Activated naive CD4-positive, alpha-beta T cell treated with anti-CD3 and anti-CD28 coated beads, Interleukin-2, amount 50 U/mL, for 16 hours (primary cell): ENCODE measurements at places on chromosomes 6 and 20.

DNA sequence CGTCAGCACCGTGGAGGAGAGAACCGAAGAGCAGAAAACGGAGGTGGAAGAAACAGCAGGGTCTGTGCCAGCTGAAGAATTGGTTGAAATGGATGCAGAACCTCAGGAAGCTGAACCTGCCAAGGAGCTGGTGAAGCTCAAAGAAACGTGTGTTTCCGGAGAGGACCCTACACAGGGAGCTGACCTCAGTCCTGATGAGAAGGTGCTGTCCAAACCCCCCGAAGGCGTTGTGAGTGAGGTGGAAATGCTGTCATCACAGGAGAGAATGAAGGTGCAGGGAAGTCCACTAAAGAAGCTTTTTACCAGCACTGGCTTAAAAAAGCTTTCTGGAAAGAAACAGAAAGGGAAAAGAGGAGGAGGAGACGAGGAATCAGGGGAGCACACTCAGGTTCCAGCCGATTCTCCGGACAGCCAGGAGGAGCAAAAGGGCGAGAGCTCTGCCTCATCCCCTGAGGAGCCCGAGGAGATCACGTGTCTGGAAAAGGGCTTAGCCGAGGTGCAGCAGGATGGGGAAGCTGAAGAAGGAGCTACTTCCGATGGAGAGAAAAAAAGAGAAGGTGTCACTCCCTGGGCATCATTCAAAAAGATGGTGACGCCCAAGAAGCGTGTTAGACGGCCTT lies 41.6 kb downstream of the ZBTB2 start:
- DNase-seq: no peak

- DNase-seq: no peak
Measured at GRCh38 chr6:169960886-169961611, 209.6 kb downstream of the ERMARD start.

DNA sequence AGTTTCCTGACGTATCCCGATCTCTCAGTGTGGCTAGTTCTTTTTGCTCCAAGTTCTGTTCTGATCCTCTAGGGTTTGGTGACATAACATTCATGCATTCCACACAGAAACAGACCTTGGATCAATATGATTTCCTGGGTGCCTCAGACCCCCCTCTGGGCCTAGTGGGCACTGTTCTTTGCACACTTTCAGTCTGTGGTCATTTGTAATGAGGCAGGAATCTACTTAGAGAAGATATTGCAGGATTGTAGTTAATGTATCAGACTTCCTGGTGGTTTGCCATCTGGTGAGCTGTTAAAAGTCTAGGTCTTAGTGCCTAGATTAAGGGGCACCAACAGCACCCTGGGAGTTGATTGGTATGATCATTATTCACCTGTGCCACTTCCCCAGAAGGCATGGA lies 7.5 kb downstream of the BEND6 start:
- DNase-seq: no peak

DNA sequence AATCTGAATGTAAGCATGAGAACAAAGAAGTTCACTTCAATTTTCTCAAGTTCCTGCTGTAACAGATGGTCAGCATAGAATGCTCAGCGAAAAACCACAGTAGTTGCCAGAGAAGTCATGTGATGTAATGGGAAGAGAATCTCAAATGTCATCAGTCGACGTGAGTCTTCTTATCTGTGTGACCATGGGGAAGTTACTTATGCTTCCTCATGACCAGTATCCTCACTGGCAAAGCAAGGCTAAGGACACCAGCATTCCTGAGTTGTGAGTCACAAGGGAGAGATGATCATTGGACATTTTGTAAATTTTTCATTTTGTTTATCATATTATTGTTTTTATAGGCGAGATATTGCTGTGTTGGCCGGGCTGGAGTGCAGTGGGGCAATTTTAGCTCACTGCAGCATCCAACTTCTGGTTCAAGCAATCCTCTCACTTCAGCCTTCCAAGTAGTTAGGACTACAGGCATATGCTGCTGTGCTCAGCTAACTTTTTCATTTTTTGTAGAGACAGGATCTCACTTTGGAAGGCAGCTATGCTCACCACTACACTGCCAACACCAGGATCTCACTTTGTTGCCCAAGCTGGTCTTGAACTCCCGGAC lies 21.9 kb downstream of the SGK1 start:
- no peak for DNase-seq

- no peak for DNase-seq
Measured at GRCh38 chr6:91566467-91566866, 979.6 kb upstream of the MAP3K7 start.

DNA sequence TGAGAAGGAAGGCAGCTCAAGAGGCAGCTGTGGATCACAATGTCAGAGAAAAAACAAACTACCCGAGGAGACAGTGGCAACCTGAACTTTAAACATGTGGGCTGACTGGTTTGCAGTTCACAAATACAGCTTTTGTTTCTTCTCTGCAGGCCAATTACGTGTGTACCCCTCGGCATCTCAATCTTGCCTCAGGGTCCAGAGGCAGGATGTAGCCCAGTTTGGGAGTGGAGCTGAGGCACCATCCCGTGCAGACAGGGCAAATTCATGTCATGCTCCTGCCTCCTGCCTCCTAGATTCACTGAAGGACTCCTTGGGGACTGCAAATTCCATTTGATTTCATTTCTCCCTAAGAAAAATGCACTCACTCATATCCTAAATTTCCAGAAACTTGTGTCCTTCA lies 94.2 kb upstream of the KCNK16 start:
- DNase-seq: no peak

GRCh38 chr6:75423386-75423785 lies 70.2 kb downstream of the FILIP1 start:
- DNase-seq: no peak

DNA sequence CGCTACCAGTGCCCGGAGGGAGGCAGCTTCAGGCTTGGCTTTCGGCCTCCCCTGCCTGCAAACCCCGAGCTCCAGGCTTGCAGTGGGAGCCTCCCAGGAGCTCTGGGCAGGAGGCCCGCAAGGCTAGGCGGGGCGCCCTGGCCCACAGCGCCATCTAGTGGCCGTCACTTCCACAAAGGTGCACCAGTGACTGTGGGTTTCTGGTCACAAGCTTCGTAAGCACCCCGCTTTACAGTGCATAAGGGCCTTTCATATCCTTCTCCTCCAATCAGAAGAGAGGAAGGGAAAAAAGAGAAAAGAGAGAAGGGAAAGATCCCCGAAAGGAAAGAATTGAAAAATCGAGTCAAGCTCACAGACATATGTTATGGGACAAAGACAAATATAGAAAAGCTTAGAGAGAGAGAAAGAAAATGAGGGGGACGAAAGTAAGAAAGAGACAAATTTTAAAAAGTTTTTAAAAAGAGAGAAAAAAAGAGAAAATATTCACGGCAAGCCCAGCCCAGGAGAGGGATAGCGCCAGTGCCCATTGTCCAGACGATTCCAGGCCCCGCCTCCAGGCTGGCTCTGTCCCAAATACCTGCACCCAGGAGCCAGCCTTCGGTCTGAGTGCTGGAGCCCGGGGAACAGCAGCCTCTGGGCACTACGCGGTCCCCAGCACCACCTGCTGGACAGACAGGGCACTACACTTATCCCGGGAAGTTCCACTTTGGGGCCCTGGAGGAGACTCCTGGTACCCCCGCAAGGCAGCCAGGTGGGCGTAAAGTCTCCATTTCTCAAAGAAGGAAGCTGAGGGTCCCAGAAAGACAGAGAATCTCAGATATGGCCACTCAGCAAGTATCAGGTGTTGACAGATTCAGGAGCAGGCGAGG lies 207.1 kb downstream of the PREX1 start:
- peak; percentile 69 for DNase-seq

DNA sequence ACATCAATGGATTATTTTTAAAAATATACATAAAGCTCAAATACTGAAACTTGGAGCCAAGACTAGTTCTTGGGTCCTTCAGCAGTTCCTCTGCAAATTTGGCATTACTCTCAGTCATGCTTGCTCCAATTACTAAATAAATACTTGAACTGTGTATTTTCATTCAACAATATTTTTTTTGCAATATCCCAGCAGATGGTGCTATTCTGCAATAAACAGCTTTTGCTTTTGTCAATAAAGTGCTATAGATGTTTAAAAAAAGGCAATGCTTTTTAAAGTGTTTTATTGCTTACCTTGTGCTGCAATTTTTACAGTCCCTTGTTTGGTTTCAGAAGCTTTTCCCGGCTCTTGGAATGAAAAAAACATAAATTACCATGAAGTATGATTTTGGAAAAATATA lies 243.4 kb downstream of the TRDN start:
- no peak for DNase-seq

DNA sequence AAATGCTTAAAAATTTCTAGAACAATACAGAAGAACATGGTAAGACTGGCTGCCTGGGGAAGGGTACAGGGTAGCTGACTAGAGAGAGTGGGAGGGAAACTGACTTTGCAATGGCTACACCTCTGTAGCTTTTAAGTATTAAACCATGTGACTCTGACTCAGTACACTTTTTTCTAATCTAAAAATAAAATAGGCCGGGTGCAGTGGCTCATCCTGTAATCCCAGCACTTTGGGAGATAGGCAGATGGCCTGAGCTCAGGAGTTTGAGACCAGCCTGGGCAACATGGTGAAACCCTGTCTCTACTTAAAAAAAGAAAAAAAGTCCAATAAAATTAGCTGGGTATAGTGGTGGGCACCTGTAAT lies 18.5 kb downstream of the ATP9A start:
- no peak for DNase-seq

DNA sequence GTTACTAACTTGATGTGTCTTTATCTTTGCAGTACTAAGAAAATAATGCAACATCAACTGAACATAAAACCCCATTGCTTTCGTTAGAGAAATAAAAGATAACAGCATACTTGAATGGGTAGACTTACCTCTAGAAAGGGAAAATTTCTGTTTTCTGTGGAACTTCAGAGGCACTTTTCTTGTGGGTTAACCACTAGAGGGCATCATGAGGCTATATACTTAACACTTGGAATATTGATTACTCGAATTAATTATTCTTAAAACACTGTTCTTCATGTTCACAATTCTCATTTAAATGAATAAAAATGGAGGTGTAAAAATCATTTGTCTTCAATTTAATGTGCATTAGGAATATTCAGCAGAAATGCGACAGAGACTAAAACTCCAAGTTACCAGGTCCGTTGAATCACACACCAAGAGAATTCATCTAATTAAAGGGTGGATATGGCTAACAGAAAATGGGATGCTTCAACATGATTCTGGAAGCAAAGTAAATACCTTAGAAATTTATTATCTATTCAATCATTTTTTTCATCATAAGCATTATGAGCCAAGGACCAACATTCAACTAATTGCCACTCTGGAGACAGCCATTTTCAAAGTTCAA lies 330.8 kb upstream of the PREP start:
- DNase-seq: no peak

- DNase-seq: no peak
Measured at GRCh38 chr6:112235956-112236355, 18.4 kb downstream of the LAMA4 start.

GRCh38 chr6:28880894-28881780 lies 42.6 kb downstream of the TRIM27 start:
- DNase-seq: peak; percentile 65

GRCh38 chr20:46895906-46896242 lies 1.2 kb downstream of the EYA2 start:
- no peak for DNase-seq

DNA sequence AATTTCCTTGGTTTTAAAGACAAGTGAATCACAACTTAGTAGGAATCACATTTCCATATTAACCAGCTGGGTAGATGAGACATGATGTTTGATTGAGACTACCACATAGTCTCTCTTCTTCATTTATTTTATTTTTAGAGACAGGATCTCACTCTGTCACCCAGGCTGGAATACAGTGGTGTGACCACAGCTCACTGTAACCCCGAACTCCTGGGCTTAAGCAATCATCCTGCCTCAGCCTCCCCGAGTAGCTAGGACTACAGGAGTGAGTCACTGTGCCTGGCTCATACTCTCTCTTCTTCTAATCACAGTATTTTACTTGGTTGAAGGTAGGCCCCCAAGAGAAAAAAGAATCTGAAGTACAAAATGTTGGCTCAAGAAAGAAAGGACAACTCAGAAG lies 80.2 kb upstream of the ASF1A start:
- no peak for DNase-seq

DNA sequence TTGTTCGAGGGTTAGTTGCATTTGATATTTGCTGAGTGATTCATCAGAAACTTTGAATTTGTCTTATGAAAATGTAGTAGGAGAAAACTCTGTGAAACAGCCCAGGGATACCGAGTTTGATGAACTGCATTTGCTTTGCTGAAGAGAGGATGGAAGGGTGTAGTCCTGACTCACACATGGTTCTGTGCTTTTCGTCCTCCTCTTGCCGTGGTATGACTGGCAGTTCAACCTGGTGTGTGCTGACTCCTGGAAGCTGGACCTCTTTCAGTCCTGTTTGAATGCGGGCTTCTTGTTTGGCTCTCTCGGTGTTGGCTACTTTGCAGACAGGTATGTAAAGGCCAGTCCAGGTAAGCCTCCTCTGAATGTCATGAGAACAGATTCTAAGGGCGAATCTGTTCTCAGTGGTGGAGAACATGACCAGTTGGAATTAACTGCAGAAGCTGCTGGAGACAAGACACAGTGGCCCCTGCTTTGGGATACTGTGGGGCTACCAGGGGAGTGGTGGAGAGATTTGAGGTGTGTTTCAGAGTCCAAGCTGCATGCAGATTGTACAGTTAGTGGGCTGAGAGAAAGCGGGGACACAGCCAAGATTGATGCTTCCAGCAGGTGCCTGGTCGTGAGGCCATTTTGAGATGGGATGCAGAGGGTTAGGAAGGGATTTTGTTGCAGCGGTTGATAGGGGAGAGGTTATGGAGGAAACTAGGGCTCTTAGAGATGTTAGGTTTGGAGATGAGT lies 8.4 kb downstream of the SLC22A1 start:
- no peak for DNase-seq

DNA sequence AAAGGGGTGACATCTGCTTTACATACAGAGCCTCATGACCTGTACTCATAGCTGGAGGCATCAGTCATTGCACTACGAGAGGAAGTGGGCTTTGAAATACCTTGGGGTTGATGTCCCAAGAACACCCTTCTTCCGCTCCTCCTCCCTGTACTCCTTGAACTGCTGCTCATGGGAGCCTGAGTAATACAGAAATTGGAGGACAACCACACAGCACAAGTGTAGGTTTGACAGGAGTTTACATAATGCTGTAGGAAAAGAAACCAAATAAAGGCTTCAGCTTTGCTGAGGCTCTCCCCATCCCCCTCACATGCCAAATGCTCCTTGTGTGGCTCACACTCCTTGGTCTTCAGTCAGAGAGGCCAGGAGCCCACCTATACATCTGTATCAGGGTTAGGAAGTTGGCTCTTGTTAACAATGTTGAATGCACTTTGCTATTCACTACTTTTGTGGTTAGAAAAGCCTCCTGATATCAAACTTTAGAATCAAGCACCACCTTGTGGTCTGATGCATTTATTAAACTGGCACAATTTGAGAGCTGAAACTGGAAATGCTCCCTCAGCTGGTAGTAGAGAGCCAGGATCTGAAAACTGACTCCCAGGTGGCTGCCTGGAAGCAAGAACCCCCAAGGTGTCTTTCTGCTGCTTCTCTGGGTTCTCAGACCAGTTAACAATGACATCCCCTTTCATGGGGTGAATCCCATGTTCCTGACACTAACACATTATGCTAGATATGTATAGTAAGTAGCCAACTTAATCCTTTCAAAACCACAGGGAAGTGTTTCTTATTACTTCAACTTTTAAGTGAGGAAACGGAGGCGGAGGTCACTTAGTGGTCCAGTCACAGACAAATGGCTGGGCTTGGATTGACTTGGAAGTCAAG lies 56.2 kb upstream of the EDN1 start:
- peak; percentile 16 for DNase-seq
